GOT3 (cell line): ENCODE measurements at places on chromosomes 4 and X.

DNA sequence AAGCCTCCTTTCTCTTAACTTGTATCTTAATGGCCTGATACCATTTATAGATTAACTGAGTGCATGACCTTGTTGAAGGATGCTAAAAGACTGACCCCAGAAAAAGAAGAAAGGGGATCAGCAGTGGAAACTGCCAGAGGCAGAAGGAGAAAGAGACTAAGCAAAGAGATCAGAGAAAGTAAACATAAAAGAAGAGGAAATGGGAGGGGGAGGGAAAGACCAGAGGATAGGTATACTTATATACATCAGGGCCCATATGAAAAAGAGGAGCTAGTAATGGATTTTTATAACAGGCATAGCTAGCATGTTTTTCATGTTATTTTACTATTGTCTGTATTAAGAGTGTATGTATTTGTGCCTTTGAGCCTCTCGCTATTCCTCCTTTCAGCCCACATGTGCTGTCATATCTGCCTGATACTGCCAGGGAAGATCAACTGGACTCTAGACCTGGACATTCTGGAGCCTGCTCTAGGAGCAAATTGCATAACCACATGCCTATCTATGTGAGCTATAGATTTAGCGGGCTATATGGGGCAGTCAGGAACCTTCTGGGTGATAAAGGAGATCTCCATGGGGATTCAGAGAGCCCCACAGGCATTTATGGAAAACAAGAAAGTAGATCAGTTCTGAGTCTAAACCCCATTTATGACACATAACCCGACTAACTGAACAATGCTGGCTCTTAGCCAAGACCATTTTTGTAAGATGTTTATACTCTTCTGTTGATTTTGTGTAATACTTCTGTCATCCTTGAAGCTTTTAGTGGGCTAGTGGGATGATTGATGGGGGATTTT lies 13.4 kb upstream of the SNX12 start:
- DNase-seq, result no peak

GRCh38 chrX:98516120-98516519 lies 1632.4 kb downstream of the RPA4 start:
- no peak for DNase-seq

GRCh38 chr4:67744561-67745283 lies 9.5 kb downstream of the GNRHR start:
- no peak for DNase-seq

DNA sequence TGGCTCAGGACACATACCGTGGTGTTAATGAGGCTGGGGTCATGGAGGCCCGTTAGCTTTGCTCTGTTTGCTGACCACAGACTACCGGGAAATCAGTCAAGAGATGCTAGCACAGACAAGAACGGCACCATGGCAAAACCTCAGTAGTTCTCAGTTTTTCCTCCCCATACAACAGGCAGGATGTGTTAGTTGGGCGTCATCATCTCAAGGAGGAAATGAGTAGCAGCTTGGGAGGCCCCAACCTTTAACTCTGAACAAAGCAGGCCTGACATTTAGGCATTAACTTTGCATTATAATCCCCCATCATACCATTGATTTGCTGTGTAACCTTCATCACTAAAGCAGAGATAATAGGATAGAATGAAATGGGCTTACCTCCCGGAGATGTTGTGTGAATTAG lies 714.2 kb downstream of the RPA4 start:
- DNase-seq, result no peak

DNA sequence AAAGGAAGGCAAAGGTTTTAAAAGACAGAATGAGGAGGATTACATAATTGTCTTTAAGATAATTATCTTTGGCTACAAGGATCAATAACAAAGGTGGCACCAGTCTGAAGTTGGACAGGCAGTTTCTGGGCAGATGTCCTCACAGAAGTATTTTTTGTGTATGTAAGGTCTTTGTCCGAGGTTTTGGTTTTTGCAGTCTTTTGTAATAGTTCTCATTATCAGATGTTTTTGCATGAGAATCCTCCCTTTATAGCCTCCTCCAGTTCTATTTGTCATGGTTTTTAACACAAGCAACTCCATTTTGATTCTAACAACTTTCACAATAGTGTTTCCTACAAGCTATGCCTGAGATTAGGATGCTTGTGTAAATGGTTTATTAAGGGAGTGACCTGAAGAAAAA lies 286.2 kb downstream of the IL1RAPL2 start:
- DNase-seq, result no peak

DNA sequence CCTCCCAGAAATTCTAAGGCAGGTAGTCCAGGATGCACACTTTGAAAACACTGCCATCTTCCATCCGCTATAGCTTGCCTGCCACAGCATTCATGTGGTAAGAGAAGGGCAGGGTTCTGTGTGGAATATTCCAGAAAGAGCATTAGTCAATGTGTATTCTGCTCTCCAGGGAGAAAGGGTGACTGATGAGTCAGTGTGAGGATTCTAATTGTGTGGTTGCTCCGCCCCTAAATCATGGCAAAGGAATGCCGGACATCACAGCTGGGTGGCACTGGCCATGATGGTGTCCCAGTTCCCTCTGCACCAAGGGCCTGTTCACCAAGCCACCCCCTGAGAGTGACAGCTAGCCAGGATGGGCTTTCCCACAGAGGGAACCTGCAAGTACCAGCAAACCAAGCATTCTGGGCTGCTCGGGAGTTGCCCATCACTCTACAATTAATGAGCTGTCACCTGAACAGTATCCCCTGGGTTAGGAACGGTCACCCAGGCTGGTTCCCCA lies 9.5 kb downstream of the IDS start:
- DNase-seq, result no peak

DNA sequence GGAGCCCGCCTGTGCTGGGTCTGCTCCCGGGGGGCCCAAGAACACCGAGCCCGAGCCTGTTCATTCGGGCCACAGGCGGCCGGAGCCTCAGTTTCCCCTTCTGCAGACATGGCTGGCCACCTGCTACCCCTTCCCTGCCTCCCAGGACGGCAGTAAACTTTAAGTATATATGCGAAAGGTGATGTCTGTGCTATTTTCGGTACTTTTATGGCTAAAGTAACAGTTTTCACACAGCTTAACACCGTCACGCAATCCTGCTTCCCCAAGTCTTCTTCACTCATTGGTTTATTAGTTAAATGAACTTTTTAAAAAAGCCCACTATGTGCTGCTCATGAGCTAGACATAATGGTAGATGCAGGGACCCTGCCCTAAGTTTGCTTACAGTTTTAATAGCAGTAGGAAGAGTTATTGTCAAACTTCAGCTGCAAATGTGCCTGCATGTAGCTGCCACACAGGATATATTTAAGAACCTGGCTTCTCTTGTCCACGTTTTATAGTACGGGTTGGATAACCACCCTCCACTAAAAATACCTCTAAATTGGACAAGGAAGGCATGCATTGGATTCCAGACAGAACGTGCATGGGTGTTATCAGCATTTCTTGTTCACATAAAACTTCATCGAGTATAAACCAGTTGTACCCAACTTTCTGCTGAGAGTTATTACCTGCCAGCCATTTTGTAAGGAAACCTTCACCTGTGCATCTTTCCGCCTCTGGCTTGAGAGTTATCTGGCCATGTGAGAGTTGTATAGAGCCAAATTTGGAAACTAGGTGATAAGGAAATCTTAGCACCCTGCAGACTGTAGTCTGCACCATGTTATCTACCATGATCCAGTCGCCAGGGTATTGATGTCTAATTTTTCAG lies 741 bp downstream of the ANAPC4 start:
- DNase-seq, result no peak
